Stimulated activated CD8-positive, alpha-beta memory T cell treated with anti-CD3 and anti-CD28 coated beads, Interleukin-2, amount 100 ng/mL, for 48 hours (primary cell): ENCODE measurements at places on chromosomes 2 and 18.
A peak's percentile ranks its signal among the peaks of the same experiment; 100 is the strongest.

- peak; percentile 23 for DNase-seq
Observed at GRCh38 chr2:232876161-232876977, 6.3 kb downstream of the SNORC start.

DNA sequence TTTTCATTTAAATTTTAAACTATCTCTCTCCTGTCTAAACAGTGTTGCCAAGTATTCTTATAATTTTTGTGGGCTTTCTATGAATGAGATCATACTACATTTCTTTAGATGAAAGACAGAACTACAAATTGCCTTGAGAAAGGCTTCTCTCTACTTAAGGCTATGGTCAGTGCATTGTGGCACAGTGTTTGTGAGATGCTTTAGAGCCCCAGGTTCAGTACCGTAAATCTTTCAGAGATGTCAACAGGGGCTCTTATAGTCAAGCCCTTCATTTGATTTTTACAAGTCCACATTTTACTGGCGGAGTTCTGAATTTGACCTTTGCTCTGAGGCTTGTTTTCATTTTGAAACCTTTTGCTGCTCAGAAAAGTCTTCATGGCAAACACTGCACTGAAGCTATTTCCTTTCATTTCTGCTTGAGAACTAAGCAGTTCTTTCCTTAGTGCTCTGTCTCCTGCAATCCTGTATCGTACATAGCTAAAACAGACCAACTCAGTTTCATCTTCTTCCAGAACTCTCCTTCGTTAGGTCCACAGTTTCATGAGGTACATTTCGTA is 175.2 kb downstream of the NYAP2 start:
- no peak for DNase-seq

DNA sequence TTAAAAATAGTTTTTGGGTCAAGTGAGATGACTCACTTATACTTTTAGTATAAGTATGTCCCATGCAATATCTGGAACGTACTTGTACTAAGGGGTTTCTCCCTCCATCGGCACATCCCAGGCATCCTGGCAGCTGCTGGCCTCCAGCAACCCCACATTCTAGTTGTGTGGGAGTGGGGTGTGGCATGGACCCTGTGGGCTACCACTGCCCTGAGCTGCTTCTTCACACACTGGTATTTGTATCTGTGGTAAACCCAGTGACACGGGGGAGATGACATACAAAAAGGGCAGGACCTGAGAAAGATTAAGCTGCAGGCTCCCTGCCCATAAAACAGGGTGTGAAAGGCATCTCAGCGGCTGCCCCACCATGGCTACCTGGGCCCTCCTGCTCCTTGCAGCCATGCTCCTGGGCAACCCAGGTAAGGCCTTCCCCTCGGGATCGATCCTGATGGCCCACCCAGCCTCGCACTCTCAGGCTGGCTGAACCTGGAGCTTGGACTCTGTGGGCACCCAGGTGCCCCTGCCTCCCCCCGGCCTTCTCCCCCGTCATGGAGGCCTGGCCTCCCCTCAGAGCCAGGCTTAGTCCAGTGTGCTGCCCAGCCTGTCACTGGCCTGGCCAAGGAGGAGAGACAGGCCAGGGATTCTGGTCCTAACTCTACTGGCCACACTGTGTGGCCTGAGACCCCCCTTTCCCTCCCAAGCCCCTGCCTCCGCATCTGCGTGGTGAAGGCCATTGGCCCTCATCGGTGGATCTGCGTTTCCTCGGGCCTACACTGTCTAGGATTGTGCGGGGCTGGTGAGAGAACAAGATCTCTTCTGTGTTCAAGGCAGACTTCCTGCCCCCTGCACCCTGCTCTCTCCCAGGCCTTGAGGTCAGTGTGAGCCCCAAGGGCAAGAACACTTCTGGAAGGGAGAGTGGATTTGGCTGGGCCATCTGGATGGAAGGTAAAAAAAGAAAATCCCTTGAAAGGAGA is at the start of gene GNLY:
GNLY (plus strand) TSS at position 307 of the 974 bp plus-strand sequence; CDS start at position 368, 61 bp downstream.
- no peak for DNase-seq

GRCh38 chr2:112794841-112795240 is 10.5 kb upstream of the IL1A start:
- no peak for DNase-seq

DNA sequence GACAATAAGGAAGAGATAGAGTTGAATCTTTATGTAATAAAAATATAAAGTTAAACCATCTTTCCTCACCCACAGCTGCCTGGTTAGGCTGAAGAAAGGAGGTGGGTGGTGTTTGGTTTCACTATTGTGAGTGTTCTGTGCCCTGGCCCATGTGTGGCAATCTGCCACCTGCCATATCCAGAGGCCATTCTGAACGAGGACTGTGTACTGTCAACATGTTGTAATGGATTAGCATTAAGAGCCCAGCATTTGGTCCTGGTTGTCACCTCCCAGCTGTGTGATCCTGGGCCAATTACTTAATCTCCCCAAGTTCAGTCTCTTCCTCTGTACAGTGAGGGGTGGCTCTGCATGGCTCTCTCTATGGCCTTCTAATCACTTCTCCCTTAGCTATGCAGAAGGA is 118.2 kb upstream of the SEC11C start:
- DNase-seq = no peak

DNA sequence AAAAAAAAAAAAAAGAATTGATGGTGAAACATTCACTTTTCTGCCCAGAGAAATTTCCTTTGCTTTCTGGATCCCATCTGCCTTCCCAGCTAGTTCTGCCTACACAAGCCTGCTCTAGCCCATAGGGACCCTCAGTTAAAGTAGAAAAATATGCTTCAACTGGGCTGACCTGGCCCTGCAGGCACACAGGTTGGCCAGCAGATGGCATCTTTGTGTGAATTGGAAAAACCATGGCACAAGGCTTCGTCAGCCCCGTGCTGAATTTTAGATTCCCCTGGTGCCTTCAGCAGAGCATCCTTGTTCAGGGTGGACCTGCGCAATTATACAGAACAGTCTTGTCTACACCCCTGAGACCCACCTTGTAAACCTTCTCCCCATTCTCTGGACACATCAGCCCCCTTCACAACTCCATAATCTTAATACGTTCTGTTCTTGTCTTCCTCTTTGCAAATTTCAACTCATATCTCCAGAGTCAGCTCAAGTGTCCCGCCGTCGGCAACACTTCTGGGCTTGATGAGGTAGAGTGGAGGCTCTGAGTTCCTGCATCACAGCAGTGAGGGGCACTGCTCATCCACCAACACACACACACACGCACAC is 114.5 kb downstream of the INSIG2 start:
- no peak for DNase-seq

- no peak for DNase-seq
Observed at GRCh38 chr2:207328944-207329386, 163.2 kb upstream of the KLF7 start.
